ENCODE measurements at places on chromosomes 4 and X.

DNA sequence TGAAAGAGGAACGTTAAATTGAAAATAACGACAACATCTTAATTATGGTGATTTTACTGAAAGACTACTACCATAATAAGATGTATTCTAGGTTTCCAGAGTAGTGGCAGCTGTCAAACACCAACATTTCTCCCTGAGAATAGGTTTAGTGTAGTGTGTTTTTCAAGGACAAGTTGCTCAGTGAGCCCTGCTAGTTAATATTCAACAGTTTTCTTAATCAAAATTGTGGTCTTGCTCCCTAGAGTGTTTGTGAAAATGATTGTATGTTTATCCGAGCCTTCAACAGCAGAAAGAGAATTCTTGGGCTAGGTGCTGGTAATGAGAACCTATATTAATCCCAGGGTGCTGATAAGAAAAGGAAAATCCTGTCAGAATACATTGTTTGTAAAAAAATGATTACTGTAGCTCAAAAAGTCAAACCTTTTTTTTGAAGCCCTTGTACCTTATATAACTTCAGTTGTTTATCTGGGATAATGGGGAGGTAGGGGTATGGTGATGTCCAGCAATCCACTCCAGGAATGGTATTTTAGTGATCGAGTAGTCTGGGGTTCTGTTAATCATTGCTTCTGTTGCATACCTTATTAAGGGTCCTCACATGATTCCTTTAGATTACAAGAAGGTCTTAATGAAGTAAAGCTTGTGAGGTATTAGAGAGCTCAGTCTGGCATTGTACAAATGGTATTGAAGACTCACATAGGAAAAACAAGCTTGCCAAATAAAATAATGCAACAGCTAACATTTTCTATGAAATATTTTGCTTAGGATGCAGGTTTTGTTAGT, 110.7 kb downstream of the CCSER1 start:
- no peak for DNase-seq

- DNase-seq = no peak
Observed at GRCh38 chr4:53961351-53961750, 103.1 kb downstream of the CHIC2 start.

GRCh38 chrX:108148524-108148923, 56.9 kb downstream of the ATG4A start:
- DNase-seq = no peak

- DNase-seq = no peak
Observed at GRCh38 chrX:18964901-18965300, 19.0 kb downstream of the PHKA2 start.

DNA sequence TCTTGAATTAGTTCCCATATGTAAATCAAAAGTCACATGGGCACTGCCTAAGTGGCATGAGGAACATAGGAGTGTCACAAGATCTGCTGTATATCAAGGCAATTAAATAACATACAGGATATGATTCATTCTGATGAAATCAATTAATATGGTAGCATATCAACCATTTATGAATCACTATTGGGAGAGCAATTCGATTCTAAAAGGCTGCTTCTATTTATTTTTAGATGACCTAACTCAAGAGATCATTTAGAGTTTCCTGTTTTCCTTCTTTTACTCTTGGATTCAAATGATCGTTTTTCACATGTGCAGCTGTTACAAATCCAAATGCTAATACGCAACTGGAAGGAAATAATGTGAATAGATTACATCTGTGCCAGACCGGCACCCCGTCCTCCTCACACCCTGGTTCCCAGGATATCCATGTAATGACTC, 81.9 kb downstream of the HCCS start:
- no peak for DNase-seq

DNA sequence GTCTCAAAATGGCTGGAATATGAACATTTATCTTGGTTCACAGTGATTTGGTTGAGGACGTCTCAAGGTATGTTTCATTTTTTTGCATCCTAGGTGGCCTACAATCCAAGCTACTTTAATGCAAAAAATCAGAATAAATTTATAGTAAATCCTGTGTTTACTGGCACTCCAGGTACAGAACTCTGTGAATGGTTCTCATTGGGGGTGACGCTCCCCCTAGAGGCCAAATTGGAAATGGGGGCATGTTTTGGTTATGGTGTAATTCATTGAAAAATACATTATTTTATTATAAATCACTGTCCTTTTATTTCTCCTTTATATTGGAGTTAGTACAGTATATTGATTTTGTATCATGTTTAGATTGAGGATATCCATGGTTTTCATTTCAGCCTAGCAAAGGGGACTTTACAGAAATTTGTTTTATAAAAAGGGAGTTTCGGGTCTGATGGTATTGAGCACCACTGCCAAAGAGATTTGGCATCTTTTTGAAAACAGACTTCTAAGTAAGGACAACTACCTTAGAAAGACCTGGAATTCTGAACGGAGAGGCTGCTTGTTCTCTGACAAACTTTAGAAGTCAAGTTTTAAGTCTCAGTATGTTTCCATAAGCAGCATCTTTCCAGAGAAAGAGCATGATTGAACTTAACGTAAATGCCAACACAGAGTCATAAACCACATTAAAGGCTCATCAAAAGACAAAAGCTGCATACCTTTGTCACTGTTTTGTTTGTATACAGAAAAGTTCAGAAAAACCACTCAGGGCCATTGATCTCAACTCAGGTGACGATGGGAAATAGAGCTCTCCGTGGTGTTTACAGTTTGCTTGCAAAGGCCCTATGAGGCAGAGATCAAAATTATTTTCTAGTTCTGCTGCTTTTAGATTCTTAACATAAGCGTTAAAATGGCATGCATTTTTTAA, 19.4 kb downstream of the MTM1 start:
- DNase-seq = no peak

- DNase-seq = no peak
Observed at GRCh38 chr4:119165767-119166166, 30.1 kb downstream of the MYOZ2 start.

GRCh38 chr4:118799231-118799942, 36.5 kb downstream of the SEC24D start:
- DNase-seq = no peak

GRCh38 chr4:121952290-121952689, 430 bp upstream of the TRPC3 start:
- DNase-seq = no peak

- no peak for DNase-seq
Observed at GRCh38 chr4:24881508-24882196, 31.2 kb downstream of the CCDC149 start.
